ENCODE measurements at places on chromosomes 5 and 9.

DNA sequence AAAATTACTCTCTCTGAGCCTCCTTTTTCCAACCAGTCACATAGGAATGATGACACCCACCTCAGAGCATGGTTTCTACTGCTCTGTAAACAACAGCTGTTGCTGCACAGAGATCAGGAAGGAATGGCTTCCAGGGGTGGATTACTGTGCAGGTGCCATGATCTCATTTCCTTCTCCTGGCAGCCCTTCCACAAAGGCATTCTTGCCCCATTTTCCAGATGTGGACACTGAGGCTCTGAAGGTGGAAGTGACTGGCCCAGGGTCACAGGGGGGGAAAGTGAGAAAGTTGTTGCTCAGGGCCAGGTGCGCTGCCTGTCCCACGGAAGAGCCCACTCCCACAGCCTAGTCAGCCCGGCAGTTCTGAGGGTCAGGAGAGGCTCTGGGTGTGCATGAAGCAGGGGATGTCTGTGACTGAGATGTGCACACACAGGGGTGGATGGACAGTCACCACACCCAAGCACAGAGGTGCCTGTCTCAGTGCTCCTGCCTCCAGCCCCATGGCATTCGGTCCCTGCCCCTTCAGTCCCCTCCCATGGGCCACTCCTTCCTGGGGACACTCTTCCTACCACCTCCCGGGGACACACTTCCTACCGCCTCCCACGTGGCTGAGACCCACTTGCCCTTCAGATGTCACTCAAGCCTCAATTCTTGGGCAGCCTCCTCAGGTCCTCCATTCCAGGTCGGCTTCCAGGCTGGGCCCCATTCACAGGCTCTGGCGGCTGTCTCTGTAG is 17.0 kb downstream of the FGFR4 start:
- no peak for DNase-seq

GRCh38 chr5:144002876-144003275 is 167.6 kb downstream of the YIPF5 start:
- no peak for DNase-seq

- DNase-seq: no peak
These were observed 382.2 kb upstream of the TLE4 start for GRCh38 chr9:79189511-79189924.

GRCh38 chr9:3931058-3931457 is 368.8 kb downstream of the GLIS3 start:
- DNase-seq: no peak

GRCh38 chr9:15572200-15572770 is 19.4 kb downstream of the CCDC171 start:
- DNase-seq: no peak

DNA sequence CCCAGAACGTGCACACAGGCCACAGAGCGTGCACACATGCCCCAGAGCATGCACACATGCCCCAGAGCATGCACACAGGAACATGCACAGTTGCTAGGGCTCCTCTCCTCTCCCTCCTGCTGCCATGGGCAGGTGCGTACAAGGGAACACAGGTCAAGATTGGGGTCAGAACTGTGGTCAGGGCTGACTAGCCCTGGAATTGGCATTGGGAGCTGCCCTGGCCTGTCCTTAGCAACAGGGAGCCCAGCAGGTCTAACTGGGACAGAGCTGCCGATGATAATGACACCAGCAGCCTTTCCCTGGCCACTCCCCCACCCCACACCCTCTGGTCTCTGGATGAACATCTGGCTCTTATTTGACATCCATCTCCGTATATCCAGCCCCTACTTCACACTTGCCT is 8.0 kb downstream of the PCDH1 start:
- no peak for DNase-seq

- no peak for DNase-seq
These were observed 112.6 kb upstream of the PJA2 start for GRCh38 chr5:109522404-109522803.

DNA sequence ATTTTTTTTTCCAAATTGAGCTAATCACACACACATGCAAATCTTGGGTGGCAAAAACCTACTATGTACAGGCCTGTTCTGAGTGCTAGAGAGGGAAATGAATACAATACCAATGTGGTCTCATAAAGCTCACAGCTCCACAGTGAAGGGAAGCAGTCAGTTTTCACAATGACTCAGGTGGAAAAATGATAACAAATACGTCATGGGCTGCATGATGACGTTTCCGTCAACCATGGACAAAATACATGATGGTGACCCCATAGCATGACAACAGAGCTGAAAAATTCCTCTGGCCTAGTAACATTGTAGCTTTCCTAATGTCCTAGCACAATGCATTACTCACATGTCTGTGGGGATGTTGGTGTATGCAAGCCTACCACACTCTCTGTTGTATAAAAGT is 252.5 kb downstream of the TRIM32 start:
- DNase-seq: no peak

GRCh38 chr5:61719124-61719523 is 387.1 kb downstream of the ZSWIM6 start:
- no peak for DNase-seq

DNA sequence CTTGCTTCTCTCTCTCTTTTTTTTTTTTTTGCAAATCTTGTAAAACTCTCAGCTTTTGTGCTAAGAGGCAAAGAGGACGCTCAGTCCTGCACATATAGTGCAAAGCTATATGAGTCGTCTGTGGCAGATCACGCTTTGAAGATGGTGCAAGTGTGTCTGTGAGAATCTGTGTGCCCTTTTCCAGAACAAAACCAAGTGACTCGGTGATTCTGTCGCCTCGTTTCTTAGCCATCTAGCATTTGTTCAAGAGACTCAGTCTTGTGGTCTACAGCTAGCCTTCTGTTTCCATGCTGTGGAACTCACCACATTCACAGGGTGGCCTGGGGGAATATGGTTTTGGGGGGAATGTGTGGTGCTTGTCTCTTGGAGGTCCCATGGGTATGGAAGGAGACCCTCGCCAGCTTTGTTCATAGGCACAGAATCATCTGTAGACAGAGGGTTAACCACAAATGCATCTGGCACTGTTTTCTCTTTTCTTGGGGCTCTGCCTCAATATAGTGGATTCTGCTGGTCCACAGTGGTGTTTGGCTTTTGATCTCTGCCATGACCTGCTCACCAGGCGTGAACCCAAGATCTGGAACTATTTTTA is 82.1 kb downstream of the C9orf152 start:
- DNase-seq: no peak

- no peak for DNase-seq
These were observed 27.1 kb upstream of the NKD2 start for GRCh38 chr5:981456-981855.

DNA sequence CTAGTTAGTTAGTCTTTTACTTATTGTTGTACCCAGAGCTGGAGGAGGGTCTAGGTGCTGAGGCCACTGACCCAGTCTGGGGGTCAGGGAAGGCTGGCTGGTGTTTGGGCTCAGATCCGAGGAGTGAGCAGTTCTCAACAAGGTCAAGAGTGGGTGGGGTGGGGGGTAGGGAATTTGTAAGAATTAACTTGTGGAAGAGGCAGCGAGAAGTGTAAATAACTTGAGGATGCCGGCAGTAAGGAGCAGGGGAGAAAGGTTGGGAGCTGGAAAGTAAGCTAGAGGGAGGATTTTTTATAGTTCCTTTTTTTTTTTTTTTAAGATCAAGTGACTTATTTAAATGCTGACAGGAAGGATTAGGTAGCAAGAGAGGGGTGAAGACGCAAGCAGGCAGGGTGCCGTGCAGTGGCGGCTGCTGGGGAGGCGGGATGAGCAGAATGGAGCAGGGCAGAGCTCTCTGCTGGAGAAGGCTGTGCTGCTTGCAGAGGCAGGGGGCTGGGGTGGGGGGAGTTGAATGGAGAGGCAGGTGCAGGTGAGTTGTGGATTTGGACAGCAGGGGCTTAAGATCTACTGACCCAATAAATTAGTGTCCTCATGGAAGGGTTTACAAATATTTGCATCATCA is 35.3 kb upstream of the SMIM32 start:
- DNase-seq: no peak

GRCh38 chr5:68331192-68332079 is 115.9 kb downstream of the PIK3R1 start:
- DNase-seq: no peak

- DNase-seq: no peak
These were observed 2.5 kb downstream of the TTC1 start for GRCh38 chr5:160011471-160011870.

DNA sequence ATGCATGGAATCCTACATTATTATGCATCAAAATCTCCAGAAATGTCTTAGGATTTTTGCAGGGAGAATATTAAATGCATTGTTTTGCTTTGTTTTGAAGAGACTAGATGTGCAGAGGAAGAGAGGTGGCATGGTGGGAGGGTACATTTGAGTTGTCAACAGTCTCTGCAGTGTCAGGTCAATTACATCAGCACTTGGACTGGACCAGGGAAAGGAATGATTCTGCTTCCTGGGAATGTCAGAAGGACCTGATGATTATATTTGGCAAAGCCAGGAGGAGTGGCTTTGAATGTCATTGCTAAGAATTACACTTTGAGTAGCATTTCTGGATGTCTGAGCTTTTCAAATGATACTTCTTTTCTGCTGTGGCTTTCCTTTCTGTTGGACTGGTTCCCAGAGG is 17.5 kb upstream of the TMEFF1 start:
- DNase-seq: no peak
